ENCODE measurements at places on chromosomes 16 and 17.

- no peak for DNase-seq
Observed at GRCh38 chr16:25823891-25824290, 132.1 kb downstream of the HS3ST4 start.

DNA sequence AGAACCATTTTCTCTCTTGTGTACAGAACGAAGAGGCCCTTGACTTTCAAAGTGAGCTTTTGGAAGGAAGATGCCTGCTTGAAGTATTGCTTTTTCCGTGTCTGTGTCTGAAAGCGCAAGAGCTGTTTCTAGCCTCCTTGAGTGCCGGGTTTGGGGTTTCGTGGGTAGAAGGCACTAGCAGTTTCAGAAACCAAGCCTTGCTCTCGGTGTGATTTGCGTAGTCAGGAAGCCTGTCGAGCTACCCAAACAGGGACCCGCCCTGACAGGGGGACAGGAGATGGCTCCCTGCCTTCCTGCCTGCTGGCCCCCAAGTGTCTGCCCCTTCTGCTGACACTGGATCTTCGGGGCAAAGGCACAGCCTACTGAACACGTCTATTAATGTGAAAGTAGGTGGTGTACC, 322.0 kb downstream of the MAF start:
- peak; percentile 44 for DNase-seq

- DNase-seq: no peak
Observed at GRCh38 chr16:77822661-77823060, 34.3 kb downstream of the VAT1L start.

GRCh38 chr16:51710905-51711563, 560.0 kb upstream of the SALL1 start:
- no peak for DNase-seq

- no peak for DNase-seq
Observed at GRCh38 chr16:49067776-49068175, 213.9 kb downstream of the CBLN1 start.

- peak; percentile 72 for DNase-seq
Observed at GRCh38 chr16:30844671-30845449, 49.0 kb downstream of the BCL7C start.

- no peak for DNase-seq
Observed at GRCh38 chr16:85562093-85562786, 50.9 kb upstream of the GSE1 start.

DNA sequence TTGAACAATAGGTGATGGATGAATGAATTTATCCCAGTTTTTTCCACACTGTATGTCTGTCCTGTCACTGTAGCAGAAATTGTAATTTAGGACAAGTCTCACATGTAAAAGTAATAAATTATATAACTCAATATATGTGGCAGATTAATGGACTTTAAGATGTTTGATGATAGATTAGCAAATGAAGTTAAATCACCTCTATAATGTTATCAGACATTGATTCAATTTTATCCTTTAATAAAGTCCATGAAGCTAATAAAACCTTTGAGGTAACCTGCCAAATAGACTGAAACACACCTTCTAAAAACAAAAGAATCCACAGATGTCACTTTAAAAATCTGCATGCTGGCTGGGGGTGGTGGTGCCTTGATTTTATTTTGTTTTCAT, 83.3 kb upstream of the CORO6 start:
- DNase-seq: no peak

- DNase-seq: peak; percentile 46
Observed at GRCh38 chr16:66878067-66878466, 2.2 kb upstream of the PDP2 start.

- DNase-seq: no peak
Observed at GRCh38 chr16:86865851-86866662, 287.7 kb downstream of the FOXL1 start.

GRCh38 chr16:66023481-66023880, 343.0 kb upstream of the CDH5 start:
- no peak for DNase-seq

GRCh38 chr17:68748381-68748780, 147.2 kb upstream of the FAM20A start:
- DNase-seq: no peak

DNA sequence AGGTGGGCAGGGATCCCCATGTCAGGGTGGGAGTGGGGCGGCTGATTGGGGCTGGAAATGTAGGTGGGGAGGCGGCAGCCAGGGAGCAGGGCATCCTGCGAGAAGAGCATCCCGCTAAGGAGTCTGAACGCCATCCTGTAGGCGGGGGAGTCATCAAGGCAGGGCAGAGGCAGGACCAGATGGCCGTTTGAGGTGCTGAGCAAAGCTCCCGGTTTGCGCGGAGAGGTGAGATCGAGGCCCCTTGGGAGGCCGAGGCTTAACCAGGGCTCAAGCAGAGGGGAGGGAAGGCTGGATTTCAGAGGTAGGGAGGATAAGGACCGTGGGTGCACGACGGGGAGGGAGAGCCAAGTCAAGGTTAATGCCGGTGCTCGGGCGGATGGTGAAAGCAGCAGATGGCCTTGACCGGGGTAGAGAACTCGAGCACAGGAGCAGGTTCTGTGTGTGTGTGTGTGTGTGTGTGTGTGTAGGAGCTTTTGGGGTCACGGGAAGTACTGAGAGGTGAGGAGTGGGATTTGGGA, 472 bp upstream of the NME2 start:
- peak; percentile 12 for DNase-seq

- no peak for DNase-seq
Observed at GRCh38 chr16:89345642-89346150, 128.2 kb downstream of the ZNF778 start.

- no peak for DNase-seq
Observed at GRCh38 chr17:51673070-51673469, 412.7 kb downstream of the UTP18 start.

- DNase-seq: no peak
Observed at GRCh38 chr17:44925731-44926697, 10.7 kb upstream of the GFAP start.

- DNase-seq: peak; percentile 44
Observed at GRCh38 chr16:85393674-85394451, 219.3 kb upstream of the GSE1 start.

All from stimulated activated CD4-positive, alpha-beta T cell treated with anti-CD3 and anti-CD28 coated beads, Interleukin-4, amount 100 ng/mL, for 4 hours (primary cell).